Stimulated activated CD4-positive, alpha-beta T cell treated with anti-CD3 and anti-CD28 coated beads, Interleukin-2, amount 100 ng/mL, for 24 hours (primary cell): ENCODE measurements at places on chromosomes 11 and 22.

GRCh38 chr11:101296896-101297295 lies 167.3 kb upstream of the PGR start:
- DNase-seq, result no peak

GRCh38 chr11:27406498-27407354 lies 43.7 kb upstream of the CCDC34 start:
- no peak for DNase-seq

DNA sequence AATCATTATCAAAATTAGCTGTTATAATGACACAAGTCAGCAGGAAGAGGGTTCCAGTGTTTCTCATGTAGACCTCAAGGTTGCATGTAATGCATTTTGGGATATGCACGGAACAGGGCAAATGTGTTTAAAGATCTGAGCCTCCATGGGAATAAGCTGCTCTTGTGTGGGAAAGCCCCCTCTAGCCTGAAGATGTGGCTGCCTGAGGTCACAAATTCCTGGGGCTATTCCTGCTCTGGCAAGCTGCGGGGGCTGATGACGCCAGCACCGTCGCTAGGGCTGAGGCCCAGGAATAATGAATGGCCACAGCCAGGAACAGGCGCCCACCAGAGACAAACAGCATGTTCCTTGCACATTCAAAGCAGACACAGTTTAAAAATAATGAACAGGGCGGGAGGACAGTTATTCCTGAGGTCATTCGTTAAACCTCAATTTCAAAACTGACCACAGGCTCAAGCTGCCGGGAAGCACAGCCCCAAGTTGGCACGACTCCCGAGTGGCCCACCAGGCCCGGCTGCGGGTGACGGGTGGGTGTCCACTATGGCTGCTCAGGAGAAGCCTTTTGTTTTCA lies 11.7 kb downstream of the OSBPL5 start:
- DNase-seq, result no peak

GRCh38 chr11:21485006-21485405 lies 707.9 kb upstream of the ANO5 start:
- no peak for DNase-seq

GRCh38 chr11:120704256-120704750 lies 192.8 kb downstream of the GRIK4 start:
- DNase-seq, result no peak

DNA sequence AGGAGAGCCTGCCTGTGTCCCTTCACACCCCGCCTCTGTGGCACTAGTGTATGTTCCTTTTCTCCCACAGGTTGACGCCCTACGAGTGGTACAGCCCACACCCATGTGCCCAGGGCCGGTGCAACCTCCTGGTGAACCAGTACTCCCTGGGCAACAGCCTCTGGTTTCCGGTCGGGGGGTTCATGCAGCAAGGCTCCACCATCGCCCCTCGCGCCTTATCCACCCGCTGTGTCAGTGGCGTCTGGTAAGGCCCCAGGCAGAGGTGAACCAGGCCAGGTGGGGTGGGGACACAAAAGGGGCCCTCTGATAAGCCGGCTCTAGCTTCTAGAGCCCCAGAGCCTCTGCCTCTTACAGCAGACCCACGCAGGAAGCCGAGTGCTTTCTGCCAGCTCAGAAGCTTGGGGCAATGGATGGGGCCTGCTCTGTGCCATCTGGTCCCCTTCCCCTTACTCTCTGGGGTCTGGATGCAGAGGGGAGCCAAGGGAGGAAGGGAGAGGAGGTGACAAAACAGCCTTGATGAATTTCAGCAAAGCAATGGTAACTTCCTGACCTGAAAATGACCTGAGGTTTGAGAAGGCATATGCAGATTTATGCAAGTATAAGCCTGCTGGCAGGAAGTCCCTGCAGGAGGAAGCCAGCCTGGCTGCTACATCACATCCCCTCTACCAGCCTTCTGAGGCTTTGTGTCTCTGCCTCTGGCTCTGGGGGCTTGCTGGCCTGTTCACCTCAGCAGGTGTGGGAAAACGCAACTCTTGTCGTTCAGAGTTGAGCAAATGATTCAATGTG lies 67.0 kb upstream of the TBCEL start:
- DNase-seq, result peak; percentile 15

- DNase-seq, result no peak
Measured at GRCh38 chr11:130622141-130622542, 173.7 kb downstream of the ADAMTS15 start.

DNA sequence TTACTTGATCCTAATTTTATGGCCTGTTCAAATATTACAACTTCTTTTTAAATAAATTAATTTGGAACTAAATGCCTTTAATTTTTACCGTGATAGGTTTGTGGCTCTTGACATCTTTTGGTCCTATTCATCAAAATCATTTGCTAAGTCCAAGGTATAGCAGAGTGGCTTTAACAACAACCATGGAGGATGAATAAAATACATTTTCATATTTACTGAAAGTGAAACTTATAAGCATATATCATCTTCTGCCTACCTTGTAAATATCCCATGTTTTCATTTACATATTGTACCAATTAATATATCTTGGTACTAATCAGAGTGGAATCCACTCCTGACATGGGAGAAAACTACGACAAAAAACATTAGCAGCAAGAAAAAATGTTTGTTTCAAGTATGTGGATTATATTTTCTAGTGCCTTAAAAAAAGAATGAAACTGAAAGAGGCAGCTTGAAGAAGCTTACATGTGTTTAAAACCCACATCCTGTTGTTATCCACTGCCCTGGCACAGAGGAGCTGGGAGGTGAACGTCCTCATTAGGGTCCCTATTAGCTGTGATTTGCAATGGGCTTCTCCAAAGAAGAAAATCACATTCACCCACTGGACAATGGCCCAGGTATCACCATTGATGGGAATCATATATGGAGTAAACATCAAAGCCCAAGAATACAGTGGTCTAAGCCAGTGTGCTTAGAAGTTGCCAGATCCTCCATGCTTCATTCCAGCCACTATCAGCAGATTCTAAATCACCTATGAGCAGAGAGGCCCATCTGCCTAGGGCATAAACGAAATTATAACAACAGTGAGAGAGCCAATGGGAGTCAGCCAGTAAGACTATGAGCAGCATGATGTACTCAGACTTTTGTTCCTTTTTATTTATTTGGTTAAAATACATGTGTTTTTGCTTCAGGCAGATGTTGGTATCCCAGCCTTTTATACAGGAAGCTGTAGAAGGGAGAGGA lies 84.7 kb downstream of the MAML2 start:
- DNase-seq, result peak; percentile 36

DNA sequence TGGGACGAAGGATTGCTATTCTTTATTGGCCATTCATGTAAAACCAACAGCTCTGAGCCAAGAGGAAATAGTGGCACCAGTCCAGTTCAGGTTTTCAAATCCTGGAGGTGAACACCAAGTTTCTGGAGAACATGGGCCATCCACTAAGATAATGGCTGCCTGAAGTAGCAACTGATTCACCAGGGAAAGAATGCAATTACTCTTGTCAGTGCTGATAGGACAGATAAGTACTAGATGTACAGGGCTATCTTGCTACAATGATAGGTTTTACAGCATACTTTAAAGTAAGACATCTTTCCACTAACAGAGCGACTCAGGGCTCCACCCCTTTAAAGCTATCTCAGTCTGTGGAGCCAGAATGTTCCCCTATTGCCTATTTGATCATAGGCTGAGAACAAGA lies 36.8 kb upstream of the APOA1 start:
- no peak for DNase-seq

GRCh38 chr11:76674517-76675400 lies 4.2 kb upstream of the LRRC32 start:
- no peak for DNase-seq

- DNase-seq, result no peak
Measured at GRCh38 chr22:28593299-28593698, 86.3 kb downstream of the TTC28 start.

DNA sequence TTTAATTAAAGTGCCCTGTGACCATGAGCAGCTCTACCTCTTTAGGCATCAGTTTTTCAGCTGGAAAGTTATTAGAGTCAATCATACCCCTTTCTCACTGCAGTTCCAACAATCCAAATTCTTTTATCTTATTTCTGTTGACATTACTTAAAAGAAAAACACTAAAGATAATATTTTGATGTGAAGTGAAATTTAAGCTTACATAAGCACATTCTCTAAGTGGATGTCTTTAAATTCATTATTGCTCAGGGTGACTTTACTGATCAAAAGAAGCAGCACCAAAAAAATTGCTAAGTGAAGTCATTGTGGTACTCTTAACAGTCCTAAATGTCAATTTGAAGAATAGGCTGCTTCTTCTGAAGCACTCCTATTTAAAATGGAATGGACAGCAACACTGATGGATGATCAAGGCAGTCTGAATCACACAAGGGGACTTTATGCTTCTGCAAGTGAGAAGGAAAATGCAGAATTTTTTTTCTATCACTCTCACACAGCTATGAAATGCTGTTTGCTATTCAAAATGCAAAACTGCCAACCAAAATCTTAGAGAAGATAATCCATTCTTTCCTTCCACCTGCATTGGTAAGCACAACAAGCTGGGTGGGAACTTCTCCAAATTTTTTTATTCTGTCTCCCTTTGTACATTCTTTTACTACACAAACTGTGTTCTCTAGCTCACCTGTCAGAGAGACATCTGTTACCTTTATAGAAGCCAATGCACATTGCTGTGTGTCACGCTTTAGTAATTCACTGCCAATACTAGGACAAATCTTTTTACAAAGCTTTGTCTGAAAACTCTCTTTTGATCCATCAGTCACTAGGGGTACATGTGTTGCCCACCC lies 179.9 kb downstream of the GRIA4 start:
- no peak for DNase-seq

- DNase-seq, result peak; percentile 55
Measured at GRCh38 chr11:125874556-125875124, 12.8 kb upstream of the HYLS1 start.

GRCh38 chr11:6931146-6931713 lies 5.0 kb downstream of the ZNF215 start:
- no peak for DNase-seq

DNA sequence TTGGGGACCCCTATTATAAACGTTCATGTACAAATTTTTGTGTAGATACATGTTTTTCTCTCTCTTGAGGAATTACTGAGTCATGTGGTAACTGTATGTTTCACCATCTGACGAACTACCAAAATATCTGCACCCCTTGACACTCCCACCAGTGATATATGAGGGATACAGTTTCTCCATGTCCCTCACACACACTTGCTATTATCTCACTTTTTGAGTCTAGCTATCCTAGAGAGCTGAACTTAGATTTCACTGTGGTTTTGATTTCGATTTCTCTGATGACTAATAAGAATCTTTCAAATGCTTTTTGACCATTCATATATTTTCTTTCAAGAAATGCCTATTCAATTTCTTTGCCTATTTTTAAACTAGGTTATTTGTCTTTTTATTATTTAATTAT lies 200.2 kb downstream of the PGR start:
- no peak for DNase-seq

DNA sequence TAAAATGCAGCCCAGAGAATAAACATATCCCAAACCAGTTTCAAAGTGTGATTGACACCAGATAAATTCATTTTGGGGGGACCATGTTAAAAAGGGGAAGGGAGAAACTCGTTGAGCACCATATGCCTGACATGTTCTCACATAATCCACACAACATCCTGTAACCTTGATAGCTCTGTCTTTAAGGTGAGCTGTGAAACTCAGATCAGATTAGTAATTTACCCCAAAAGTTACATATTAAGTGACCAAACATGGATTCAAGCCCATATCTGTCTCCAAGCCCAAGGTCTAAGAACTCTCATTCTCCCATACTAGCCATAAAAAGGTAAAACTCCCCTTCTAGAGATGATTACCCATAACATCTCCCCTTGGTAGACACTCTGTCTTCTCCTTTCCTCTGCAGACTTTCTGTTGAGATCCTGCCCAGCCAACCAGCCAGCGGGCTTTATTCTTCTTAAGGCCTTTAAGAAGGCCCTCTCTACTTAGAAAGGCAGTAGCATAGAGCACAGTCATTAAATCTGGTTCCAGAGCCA lies 150.7 kb downstream of the CCDC34 start:
- DNase-seq, result no peak

DNA sequence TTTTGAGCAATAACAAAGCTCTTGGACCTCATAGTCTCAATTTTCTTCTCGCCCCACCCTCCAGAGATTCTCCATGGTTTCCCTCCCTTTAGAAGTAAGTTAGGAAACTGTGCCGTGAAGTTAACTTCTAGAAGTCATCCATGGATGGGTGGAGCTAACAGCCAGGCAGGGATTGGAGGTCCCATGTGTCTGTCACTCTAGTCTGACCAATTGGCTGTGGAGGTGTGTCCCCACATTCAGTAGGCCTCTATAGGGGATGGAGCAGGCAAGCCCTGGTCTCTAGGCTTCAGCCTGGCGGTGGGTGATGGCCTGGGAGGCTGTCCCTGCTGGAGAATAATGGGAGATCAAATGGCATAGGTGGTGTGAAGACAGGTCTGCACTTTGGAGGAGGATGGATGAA lies 50.7 kb downstream of the TP53I11 start:
- DNase-seq, result peak; percentile 43

GRCh38 chr11:99349151-99349673 lies 328.5 kb downstream of the CNTN5 start:
- no peak for DNase-seq

GRCh38 chr11:78253797-78254196 lies 65.1 kb downstream of the USP35 start:
- no peak for DNase-seq

DNA sequence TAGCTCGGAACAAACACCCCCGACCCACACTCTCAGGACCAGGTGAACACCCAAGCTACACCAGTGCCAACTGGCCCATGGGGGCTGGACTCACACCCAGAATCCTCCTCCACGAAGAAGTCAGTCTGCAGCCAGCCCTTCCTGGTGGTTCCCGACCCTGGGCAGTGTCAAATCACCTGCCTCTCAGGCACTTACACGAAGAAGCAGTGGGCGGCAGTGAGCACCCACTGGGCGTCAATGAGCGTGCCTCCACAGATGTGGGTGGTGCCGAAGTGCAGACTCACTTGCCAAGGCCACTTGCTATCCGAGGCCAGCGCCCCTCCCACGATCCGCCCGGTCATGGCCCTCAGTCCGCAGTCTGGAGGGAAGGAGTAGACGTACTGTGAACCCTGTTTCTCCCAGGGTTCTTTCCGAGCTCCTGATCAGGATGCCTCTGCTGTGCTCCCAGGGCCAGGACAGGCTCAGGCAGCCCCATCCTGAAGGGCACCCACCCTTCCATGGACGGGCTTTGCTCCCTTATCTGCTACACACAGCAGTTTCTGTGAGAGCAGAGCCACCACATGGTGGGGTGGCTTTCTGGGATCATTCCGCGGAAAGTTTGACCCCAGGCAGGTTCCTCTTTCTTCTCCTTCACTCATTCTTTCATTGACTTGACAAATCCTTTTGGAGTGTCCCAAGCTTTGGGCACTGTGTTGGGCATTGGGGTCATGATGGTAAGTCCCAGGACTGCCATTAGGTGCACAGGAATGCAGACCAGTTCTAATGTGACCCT lies 19.4 kb downstream of the TMPRSS13 start:
- DNase-seq, result no peak

DNA sequence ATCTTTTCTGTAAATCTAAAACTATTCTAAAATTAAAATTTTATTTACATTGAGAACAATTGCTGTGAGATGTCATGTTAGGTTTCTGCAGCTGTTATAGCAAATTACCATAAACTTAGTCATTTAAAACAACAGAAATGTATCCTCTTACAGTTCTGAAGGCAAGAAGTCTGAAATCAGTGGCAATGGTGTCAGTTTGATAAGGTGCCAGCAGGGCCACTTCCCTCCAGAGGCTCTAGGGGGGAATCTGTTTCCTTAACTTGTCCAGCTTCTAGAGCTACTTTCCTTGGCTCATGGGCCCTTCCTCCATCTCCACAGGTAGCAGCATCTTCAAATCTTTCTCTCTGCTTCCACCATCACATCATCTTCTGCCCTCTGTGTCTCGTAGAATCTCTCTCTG lies 23.0 kb downstream of the MOGAT2 start:
- no peak for DNase-seq

- no peak for DNase-seq
Measured at GRCh38 chr22:35465109-35465701, 65.3 kb downstream of the MCM5 start.

- DNase-seq, result no peak
Measured at GRCh38 chr11:4054643-4055042, 40.0 kb upstream of the RRM1 start.
